ENCODE measurements at places on chromosomes 7 and 10.

DNA sequence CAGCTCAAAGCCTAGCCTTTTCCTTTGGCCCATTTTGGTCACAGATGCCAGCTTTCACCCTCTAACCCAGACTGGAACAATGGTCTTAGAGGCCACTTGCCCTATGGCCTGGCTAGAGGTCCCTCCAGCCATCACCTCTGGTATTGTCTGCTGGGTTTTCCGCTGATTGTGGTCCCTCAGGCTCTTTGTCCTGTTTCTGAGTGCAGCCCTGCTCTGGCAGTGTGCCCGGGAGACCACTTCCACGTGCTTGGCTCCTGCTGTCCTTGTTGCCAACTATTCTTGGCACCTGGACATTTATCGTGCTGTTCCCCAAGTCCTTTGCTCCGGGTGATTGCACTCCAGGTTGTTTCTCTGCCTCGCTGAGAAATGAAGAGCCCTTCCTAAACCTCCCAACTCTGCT, 53.3 kb upstream of the FAM180A start:
- no peaks in the 10 kb centered on the region for H3K36me3 ChIP-seq
- no peaks in the 10 kb centered on the region for H3K27me3 ChIP-seq
- no peak overlapping the region for H3K4me3 ChIP-seq
- DNase-seq = no peak
- peaks cover 4% of the 10 kb centered on the region for H3K4me1 ChIP-seq

DNA sequence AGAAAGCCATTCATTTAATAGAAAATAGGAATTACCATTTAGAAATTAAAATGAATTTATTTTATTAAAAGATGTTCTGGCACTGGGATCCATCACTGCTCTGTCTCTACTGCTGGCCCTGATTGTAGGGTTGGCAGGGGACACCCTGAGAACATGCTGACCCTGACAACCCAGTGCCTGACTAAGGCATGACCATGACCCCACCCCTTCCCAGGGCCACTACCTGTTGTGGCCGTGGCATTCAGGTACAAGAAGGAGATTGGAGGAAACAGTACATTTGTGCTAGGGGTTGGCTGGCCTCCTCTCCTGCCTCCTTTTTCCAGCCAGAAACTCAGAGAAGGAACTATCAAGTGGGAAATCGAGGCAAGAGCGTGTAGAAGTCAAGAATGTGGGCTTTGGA, 197.0 kb upstream of the ZMIZ1 start:
- no peaks in the 10 kb centered on the region for H3K4me1 ChIP-seq
- peaks cover 31% of the 10 kb centered on the region for H3K27me3 ChIP-seq

DNA sequence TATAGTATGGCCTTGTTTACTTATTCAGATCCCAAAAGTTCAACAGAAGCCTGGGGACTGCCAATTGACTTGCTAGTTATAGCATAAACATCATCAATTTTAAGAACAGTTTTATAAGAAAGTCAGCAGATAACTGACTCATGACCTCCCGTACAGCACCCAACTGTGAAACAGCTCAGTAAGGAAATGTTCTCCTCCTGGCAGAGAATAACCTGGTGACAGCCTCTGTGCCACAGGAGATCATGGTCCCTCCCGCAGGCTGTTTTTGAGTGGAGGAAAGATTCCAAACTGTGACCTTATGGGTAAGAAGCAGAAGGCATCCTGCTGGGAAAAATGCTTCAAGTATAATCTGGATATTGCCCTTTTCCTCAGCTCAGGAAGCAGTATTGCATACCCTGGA, 182.5 kb downstream of the SEMA3D start:
- no peaks in the 10 kb centered on the region for H3K27me3 ChIP-seq
- no peak overlapping the region for H3K4me3 ChIP-seq
- H3K27ac ChIP-seq = no peak overlapping the region

GRCh38 chr10:100829097-100829870, 83.5 kb upstream of the SLF2 start:
- peaks cover 46% of the 10 kb centered on the region for H3K4me1 ChIP-seq
- peak overlapping the region; percentile 45 for H3K4me3 ChIP-seq
- DNase-seq = no peak
- H3K36me3 ChIP-seq = no peaks in the 10 kb centered on the region
- no peak overlapping the region for H3K27ac ChIP-seq

DNA sequence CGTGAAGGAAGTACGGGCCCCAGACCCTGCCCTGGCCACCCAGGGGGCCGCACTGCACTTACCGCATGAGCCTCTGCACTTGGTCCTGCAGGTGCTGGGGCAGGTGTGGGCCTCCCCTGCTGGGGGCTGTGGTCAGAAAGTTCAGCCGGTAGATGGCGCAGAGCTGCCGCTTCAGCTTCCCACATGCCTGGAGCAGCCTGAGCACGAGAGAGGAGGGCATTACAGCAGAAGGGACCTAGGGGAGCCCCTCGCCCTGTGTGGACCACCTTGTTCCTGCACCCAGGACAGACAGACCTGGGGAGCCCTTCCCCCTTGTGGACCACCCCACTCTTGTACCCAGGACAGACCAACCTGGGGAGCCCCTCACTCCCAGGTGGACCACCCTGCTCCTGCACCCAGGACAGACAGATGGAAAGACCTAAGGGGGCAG, 8.7 kb upstream of the PYROXD2 start:
- no peak for DNase-seq
- H3K27ac ChIP-seq = no peak overlapping the region
- no peak overlapping the region for H3K4me3 ChIP-seq
- no peaks in the 10 kb centered on the region for H3K36me3 ChIP-seq

GRCh38 chr7:67380326-67380725, 383.7 kb downstream of the TYW1 start:
- H3K27ac ChIP-seq = no peak overlapping the region
- no peak for DNase-seq
- H3K4me1 ChIP-seq = no peaks in the 10 kb centered on the region
- no peaks in the 10 kb centered on the region for H3K36me3 ChIP-seq

DNA sequence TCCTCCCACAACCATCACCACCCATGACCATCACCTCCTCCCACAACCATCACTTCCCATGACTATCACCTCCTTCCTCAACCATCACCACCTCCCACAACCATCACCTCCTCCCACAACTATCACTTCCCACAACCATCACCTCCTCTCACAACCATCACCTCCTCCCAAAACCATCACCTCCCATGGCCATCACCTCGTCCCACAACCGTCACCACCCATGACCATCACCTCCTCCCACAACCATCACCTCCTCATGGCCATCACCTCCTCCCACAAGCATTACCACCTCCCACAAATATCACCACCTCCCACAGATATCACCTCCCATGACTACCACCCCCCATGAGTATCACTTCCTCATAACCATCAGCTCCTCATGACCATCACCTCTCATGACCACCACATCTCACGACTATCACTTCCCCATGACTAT, 52.2 kb downstream of the PDGFA start:
- no peaks in the 10 kb centered on the region for H3K36me3 ChIP-seq
- peaks cover 38% of the 10 kb centered on the region for H3K4me1 ChIP-seq
- H3K4me3 ChIP-seq = no peak overlapping the region
- peak overlapping the region; percentile 39 for H3K27ac ChIP-seq
- no peaks in the 10 kb centered on the region for H3K27me3 ChIP-seq
- peak; percentile 11 for DNase-seq

GRCh38 chr10:16652154-16652553, 130.5 kb upstream of the C1QL3 start:
- no peak overlapping the region for H3K27ac ChIP-seq
- DNase-seq = no peak
- H3K36me3 ChIP-seq = no peaks in the 10 kb centered on the region
- H3K4me1 ChIP-seq = no peaks in the 10 kb centered on the region
- no peak overlapping the region for H3K4me3 ChIP-seq

DNA sequence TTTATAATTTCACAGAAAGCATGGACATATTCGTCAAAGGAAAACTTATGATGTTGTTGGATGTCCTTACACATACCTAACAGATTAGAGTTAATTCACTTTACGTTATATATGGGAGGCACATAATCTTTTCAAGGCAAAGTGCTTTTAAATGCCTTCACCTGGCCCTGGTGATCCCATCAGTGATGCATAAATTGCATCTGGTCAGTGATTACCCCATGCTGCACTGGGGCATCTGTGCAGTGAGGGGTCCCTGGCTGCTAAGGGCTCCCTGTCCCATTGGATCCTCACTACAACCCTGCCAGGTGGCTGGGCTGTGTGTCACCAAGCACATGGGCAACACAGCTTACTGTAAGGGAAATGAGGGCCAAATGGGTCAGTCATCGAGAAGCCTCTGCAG, 441.1 kb downstream of the RPS24 start:
- no peaks in the 10 kb centered on the region for H3K36me3 ChIP-seq
- no peak overlapping the region for H3K4me3 ChIP-seq
- H3K27ac ChIP-seq = no peak overlapping the region

DNA sequence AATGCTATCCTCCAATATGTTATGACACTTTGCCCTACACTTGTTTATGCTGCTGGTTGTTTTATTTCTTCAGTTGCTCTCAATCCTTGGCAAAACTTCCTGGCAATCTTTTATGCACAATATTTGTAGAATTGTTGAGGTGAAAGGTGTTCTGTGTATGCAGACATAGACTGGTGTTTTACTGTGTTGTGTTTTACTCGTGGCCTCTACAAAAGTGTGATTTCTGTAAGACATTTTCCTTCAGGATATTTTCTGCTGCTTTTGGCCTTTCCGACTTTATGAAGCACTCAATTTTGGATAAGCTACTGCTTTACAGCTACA, 21.8 kb downstream of the GLCCI1 start:
- no peak overlapping the region for H3K4me3 ChIP-seq
- no peaks in the 10 kb centered on the region for H3K27me3 ChIP-seq
- H3K4me1 ChIP-seq = peaks cover 30% of the 10 kb centered on the region
- no peak for DNase-seq
- H3K36me3 ChIP-seq = peaks cover 3% of the 10 kb centered on the region

All from spleen (tissue), 13 donors.